Stimulated activated CD8-positive, alpha-beta memory T cell treated with anti-CD3 and anti-CD28 coated beads, Interleukin-4, amount 100 ng/mL, for 1 hour (primary cell): ENCODE measurements at places on chromosomes 7 and 10.

DNA sequence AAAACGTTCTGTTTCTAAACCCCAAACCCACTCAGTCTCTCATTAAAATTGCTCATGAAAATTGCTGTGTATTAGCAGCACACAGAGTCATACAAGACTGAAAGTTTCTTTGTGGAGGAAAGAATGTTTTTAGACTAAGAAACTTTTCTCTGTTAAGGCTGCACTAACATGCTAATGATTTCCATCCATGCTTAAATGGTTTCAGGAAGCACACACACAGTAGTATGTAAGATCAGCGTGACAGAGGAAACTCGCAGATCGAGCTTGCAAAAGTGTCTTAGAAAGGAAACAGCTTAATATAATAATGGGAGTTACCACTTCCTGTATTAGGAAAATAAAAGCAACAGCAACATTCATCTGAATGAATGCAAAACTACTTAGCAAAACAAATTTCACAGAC, 112.7 kb downstream of the ICA1 start:
- no peak for DNase-seq

- DNase-seq: no peak
These were observed 216.8 kb downstream of the PTEN start for GRCh38 chr10:88080213-88080612.

GRCh38 chr10:110142965-110143364, 64.4 kb upstream of the MXI1 start:
- no peak for DNase-seq

GRCh38 chr7:39969431-39969830, 19.4 kb downstream of the CDK13 start:
- DNase-seq: no peak

GRCh38 chr10:132412316-132413192, 15.6 kb downstream of the PWWP2B start:
- DNase-seq: no peak

GRCh38 chr7:54179321-54180029, 362.7 kb upstream of the VSTM2A start:
- DNase-seq: no peak

- DNase-seq: no peak
These were observed 141.3 kb downstream of the EPC1 start for GRCh38 chr10:32205670-32206069.

DNA sequence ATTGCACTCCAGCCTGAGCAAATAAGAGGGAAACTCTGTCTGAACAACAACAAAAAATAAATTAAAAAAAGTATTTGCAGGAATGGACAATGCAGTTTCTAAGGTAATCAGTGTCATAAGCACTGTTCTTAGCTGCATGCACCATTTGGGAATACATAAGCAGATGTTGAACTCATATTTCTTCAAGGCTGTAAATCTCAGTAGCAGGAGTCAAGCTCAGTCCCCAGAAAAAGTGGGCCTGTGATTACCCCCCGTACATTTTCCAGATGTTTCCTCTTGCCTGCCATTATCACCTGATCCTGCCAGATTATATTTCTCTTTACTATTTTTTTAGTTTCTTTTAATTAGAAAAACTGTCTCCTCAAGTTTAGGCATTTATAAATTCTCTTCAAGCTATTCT, 667.6 kb upstream of the ANKRD30A start:
- no peak for DNase-seq

DNA sequence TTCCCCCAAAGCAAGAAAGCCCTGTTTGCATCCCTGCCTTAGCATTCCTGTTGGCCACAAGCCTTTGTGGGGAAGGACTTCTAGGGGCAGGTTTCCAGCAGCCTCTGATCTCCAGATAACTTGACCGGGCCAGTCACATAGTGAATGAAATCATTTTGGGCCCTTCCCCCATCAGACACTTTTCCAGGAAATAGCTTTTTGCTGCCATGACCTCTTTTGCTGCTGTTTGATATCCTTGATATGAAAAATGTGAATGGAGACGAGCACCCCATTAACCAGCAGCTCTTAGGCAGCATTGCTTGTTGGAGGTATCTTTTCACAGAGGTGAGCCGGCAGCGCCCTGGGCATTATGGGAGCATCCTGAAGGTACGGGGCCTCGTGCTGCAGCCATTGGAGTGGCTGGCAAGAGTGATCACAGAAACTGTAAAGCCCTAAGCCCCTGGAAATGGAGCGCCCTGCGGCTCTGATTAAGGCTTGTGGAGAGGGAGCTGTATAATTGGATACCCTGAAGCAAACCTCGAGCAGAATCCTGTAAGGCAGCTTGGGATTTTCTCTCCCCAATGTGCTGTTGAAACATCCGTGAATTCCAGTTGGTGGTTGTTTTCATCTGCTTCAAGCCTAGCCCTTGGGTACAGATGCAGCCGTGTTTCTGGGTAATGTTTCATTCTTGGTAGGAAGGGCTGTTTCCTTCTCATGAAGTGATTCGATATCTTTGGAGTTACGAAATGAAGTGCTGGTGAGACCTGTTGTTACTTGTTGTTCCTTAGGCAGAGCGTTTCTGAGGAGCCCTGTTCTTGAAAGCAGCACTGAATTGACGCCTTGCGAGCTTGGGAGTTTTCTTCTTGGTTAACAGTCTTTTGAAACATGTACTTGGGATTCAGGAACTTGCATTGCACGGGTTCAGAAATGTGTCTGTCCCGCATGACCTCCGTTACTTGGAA, 179.0 kb downstream of the PTEN start:
- DNase-seq: no peak

GRCh38 chr7:150357771-150358427, 10.7 kb upstream of the REPIN1 start:
- no peak for DNase-seq

DNA sequence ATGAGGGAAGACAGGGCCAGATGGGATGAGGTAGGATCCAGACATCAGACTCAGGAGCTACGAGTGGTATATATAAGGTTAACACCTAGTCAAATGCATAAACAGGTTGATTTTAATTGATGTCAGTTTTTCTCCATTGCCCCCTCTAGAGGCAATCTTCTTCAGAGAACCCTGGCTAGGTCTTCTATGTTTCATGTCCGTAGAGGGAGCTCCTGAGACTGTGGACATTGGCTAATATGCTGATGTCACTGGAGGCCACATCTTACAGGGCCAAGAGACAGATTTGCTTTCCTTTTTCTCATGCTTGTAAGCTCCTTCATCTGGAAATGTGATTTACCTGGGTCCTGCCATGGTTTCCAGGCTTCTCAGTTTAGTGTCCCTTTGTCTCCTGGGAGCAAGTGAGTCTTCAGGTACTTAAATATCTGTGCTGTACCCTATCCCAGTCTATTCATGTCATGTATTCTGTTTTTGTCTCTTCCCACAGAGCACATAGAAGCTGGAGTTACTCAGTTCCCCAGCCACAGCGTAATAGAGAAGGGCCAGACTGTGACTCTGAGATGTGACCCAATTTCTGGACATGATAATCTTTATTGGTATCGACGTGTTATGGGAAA, 161.6 kb upstream of the PRSS1 start:
- DNase-seq: no peak

GRCh38 chr10:132383101-132383500, 13.9 kb upstream of the PWWP2B start:
- DNase-seq: no peak

- DNase-seq: peak; percentile 10
These were observed 13.9 kb downstream of the DNAJC1 start for GRCh38 chr10:21989453-21990154.
